Upper lobe of left lung (tissue), 6 donors: ENCODE measurements at places on chromosomes 11 and 22. TPM values are rescaled to one million over a fixed set of nuclear protein-coding genes. Genes with fewer than 3 reads are reported as not detected.
A peak's percentile ranks its signal among the peaks of the same experiment; 100 is the strongest.

DNA sequence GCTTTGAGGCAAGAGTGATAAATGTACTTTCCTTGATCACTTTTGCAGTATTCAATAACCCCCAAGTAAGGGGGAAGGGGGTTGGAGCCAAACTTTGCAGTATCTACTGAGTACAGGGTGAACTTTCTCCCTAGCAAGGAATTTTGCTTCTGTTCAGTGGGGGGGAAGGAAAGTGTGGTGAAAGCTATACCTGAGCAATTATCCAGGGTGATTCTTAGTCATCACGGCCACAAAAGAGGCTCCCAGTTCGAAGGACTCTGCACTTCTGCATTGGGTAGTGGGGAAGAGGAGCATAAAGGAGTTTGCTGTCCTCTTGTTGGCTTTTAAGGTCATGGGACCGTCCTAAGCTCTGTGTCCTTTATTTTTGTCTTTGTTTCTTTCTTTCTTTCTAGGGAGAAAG, 346.5 kb upstream of the SYN3 start:
- no peak for DNase-seq
- H3K4me1 ChIP-seq, result no peaks in the 10 kb centered on the region
- H3K4me3 ChIP-seq, result no peak overlapping the region
- H3K27me3 ChIP-seq, result no peaks in the 10 kb centered on the region
- H3K36me3 ChIP-seq, result no peaks in the 10 kb centered on the region

- H3K27me3 ChIP-seq, result no peaks in the 10 kb centered on the region
- no peak overlapping the region for H3K27ac ChIP-seq
- no peak for DNase-seq
- no peaks in the 10 kb centered on the region for H3K4me1 ChIP-seq
- H3K4me3 ChIP-seq, result no peak overlapping the region
Observed at GRCh38 chr11:112570333-112570732, 309.7 kb upstream of the PLET1 start.

DNA sequence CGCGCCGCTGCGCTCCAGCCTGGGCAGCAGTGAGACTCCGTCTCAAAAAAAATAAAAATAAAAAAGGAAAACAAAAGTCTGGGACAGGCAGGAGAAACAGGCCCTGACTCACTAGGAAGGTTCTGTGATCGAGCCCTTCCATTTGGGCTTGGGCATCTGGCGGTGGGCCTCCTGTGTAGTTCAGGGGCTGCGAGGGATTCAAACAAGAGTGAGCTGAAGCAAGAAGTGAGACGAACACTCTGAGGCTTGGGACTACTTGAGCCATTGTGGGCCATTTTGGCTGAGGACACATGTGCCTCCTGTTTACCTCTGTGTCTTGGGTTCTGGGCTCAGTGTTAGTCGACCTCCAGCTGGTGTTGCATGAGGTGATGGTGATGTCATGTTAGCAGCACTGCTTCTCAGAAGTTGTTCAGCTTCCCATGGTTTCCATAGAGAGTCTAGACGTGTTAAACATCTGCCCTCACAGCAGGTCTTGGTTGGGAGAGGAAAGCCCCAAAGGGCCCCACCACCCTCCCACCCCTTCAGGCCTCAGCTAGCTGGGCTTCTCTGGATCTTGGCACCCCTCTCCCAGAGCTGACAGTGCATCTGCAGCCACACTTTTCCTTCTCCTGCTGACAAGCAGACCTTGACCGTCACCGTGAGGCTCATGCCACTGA, 57.8 kb downstream of the MED15 start:
- H3K36me3 ChIP-seq, result peaks cover 54% of the 10 kb centered on the region
- no peak overlapping the region for H3K4me3 ChIP-seq
- DNase-seq, result no peak
- peak overlapping the region; percentile 30 for H3K27ac ChIP-seq
- no peaks in the 10 kb centered on the region for H3K27me3 ChIP-seq

GRCh38 chr22:37806409-37807333, 1.1 kb upstream of the GCAT start:
- H3K4me1 ChIP-seq, result peaks cover 37% of the 10 kb centered on the region
- peak overlapping the region; percentile 89 for H3K27ac ChIP-seq

DNA sequence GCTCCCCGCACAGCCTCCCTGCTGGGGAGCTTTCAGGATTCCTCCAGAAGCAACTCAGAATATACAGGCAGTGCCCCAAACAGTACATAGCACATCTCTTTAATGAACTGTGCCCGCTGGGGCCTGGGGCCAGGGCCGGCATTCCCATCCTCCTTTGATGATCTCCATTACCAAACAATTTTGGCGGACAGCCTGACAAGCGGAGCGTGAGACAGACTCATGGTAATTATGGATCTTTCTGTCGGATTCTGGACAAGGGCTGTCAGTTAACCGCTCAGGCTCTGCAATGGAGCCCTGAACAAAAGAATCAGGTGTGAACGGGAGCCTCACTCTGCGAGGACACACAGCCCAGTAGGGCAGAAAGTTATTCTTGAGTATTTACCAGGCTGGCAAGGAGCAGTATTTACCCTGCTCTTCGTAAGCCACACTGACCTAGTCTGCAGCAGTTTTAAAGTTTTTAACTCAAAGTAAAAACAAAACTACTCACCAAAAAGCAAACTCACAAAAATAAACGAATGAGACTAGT, 174.0 kb downstream of the TBC1D22A start:
- DNase-seq, result no peak
- peak overlapping the region; percentile 28 for H3K27ac ChIP-seq
- H3K4me3 ChIP-seq, result no peak overlapping the region
- H3K36me3 ChIP-seq, result no peaks in the 10 kb centered on the region

GRCh38 chr11:44868021-44868420, 82.7 kb downstream of the TP53I11 start:
- no peaks in the 10 kb centered on the region for H3K4me1 ChIP-seq
- no peak for DNase-seq
- H3K36me3 ChIP-seq, result no peaks in the 10 kb centered on the region
- no peaks in the 10 kb centered on the region for H3K27me3 ChIP-seq
- no peak overlapping the region for H3K4me3 ChIP-seq

- H3K4me3 ChIP-seq, result no peak overlapping the region
- H3K4me1 ChIP-seq, result peaks cover 29% of the 10 kb centered on the region
- H3K36me3 ChIP-seq, result peaks cover 43% of the 10 kb centered on the region
- no peaks in the 10 kb centered on the region for H3K27me3 ChIP-seq
Observed at GRCh38 chr11:12240677-12241076, 130.3 kb downstream of the MICAL2 start.

GRCh38 chr22:30868663-30869385, 99.8 kb downstream of the MORC2 start:
- no peak overlapping the region for H3K4me3 ChIP-seq
- no peaks in the 10 kb centered on the region for H3K27me3 ChIP-seq
- no peaks in the 10 kb centered on the region for H3K36me3 ChIP-seq

- H3K36me3 ChIP-seq, result no peaks in the 10 kb centered on the region
- H3K4me1 ChIP-seq, result peaks cover 4% of the 10 kb centered on the region
Observed at GRCh38 chr11:8384199-8384821, 120.6 kb upstream of the LMO1 start.

DNA sequence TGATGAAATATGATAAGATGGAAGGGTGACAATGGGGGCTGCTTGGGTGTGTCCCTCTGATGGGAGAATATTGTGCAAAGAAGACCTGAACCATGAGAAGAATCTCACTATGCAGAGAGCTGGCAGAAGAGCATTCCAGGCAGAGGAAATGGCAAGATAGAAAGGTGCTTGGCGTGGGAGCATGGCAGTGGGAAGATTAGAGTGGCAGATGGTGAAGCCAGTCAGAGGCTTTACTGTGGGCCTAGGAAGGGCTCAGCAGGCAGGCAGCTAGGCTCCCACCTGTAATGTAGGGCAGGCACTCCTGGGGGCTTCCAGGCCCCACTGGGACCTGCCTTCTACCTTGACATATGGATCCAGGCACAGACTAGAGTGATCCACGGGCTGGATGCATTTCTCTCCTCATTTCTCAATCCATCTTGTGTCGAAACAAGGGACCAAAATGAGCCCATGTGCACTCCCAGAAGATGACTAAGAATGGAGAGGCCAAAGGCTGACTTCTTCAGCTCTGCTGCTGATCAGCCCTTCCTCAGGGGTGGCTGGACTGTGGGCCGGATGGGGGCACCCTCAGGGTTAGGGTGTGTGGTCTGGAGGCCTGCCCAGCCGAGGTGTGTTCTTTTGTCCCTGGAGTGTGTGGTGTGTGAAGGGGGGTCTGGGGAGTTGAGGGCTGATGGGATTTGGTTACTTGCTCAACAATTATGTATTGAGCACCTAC, 88.3 kb downstream of the TSPAN18 start:
- H3K27me3 ChIP-seq, result no peaks in the 10 kb centered on the region
- H3K36me3 ChIP-seq, result no peaks in the 10 kb centered on the region
- no peak for DNase-seq
- no peak overlapping the region for H3K4me3 ChIP-seq

Gene C11orf16
- total RNA-seq, result 4.3 TPM

Gene YPEL4
- total RNA-seq, result 8.4 TPM

DNA sequence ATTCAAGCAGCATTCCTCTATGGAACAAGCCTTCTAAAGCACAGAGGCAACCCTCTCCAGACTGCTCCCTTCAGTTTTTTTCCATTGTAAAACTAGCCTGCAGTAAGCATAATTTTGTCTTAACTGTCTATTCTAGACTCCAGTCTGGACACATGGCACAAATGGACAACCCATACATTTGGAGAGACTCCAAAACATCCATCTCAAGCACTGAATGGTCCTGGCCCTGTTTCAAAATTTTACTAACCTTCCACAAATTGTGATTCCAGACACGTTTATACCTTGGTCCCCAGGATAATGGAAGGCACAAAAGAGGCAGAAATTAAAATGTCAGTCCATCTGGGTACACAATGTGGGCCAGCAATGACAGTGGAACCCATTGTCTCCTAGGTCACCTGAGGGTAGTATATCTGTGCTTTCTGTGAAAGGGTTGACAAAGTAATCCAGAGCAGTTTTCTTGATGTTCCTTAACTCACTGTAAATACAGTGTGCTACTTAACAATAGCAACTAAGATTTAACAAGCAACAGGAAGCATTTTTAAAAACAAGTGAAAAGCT, 16.2 kb upstream of the SESN3 start:
- H3K4me3 ChIP-seq, result no peak overlapping the region
- DNase-seq, result no peak
- H3K27ac ChIP-seq, result no peak overlapping the region
- no peaks in the 10 kb centered on the region for H3K27me3 ChIP-seq
- no peaks in the 10 kb centered on the region for H3K4me1 ChIP-seq

Gene VPREB1
- total RNA-seq, result not detected

DNA sequence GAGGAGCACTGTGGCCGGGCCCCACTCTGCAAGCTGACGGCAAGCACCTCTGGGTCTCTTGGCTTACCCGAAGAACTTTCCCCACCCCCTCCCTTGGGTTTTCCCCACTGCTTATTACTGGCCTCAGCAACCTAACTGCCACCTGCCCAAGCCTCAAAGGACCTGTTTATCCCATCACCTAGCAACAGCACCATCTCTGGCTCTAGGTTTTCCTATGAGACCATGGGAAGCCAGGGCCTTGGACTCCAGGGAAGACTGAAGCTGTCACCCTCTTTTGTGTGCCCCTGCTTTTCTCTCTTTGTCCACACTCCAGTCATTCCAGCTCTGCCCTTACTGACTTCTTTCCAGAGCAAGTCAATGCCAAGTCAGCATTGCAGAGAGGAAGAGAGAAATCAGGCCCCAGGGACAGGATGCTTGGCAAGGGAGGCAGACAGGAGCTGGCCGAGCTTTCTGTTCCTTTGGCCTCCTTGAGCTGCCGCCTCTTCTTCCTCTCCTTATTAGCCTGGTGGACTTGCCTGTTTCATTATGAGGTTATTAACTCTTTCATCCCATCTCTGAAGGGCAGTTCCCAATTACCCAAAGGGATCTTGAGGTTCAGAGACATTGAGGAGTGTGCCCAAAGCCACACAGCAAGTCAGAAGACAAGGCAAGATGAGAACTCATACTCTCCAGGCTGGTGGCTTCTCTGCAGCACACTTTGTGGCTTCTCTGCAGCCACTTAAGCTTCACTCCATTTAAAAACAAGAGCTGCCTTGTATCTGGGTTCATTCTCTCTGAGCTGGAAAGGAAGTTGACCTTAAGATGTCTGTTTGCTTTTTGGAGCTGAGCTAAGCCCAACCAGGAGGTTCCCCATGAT, at the start of gene SMIM35:
TSS of gene SMIM35 (minus strand) at position 51 of the 856 bp plus-strand sequence. CDS start 206 bp downstream, outside the sequence.
- no peaks in the 10 kb centered on the region for H3K27me3 ChIP-seq
- DNase-seq, result no peak
- no peaks in the 10 kb centered on the region for H3K36me3 ChIP-seq
- no peak within 1 kb of the TSS for H3K4me3 ChIP-seq
- H3K27ac ChIP-seq, result no peak within 1 kb of the TSS
- H3K4me1 ChIP-seq, result no peaks in the 10 kb centered on the region

GRCh38 chr11:44565953-44566949, 788 bp downstream of the CD82 start:
- H3K4me3 ChIP-seq, result peak overlapping the region; percentile 70
- H3K27me3 ChIP-seq, result no peaks in the 10 kb centered on the region
- H3K36me3 ChIP-seq, result no peaks in the 10 kb centered on the region
- H3K27ac ChIP-seq, result peak overlapping the region; percentile 95

- H3K4me1 ChIP-seq, result peaks cover 11% of the 10 kb centered on the region
- H3K27me3 ChIP-seq, result no peaks in the 10 kb centered on the region
- DNase-seq, result peak; percentile 65
- H3K4me3 ChIP-seq, result peak within 1 kb of the TSS; percentile 51
- H3K27ac ChIP-seq, result peak within 1 kb of the TSS; percentile 44
Observed at GRCh38 chr22:31122532-31123291, at the start of gene INPP5J. Gene INPP5J, plus strand, starts transcription at chr22:31122966. Its CDS starts 49 bp downstream, at chr22:31123015.

GRCh38 chr11:46555267-46556054, 38.4 kb downstream of the AMBRA1 start:
- no peak for DNase-seq
- H3K4me3 ChIP-seq, result no peak overlapping the region
- no peaks in the 10 kb centered on the region for H3K36me3 ChIP-seq
- no peaks in the 10 kb centered on the region for H3K27me3 ChIP-seq

Gene UCP2
- total RNA-seq, result 104 TPM

Gene HBD
- total RNA-seq, result not detected

DNA sequence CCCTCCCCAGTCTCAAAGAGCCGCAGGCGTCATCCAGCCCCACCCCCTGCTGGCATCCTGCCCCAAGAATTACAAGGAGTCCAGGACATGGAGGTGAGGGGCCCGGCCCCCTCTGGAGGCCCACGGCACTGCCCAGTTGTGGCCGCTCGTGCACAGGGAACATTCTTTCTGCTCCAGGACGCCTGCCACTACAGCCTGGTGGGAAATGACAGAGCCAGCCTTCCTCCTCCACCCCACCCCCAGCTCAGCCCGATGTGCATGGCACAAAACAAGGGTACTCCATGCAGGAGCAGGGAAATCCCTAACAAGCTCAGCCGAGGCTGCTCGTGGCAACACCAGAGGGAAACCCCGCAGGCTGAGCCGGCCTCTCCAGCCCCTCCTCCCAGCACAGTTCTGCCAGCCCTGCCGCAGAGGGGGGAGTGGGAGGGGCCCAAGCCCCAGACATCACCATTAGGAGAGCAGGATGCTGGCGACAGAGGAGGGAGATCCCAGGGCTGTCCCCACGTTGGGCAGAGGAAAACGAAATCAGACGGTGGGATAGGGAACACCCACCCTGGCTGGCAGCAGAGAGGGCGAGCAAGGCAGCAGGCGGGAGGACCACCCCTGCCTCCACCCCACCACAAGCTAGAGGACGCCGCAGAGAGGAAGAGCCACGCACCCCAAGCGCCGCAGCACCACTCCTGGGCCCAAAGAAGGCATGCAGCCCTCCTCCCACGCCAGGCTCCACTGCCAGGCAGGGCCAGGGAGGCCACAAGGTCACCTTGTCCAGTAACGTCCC, 10.0 kb downstream of the IGSF9B start:
- no peak overlapping the region for H3K27ac ChIP-seq
- no peaks in the 10 kb centered on the region for H3K36me3 ChIP-seq
- no peak for DNase-seq

GRCh38 chr11:45146072-45147016, at the start of gene PRDM11:
Gene PRDM11, plus strand, starts transcription at chr11:45146639. Its CDS starts 35,128 bp downstream, at chr11:45181767.
- H3K4me3 ChIP-seq, result peak within 1 kb of the TSS; percentile 66
- H3K27ac ChIP-seq, result peak within 1 kb of the TSS; percentile 99
- no peaks in the 10 kb centered on the region for H3K36me3 ChIP-seq
- H3K27me3 ChIP-seq, result no peaks in the 10 kb centered on the region
